ENCODE measurements at places on chromosomes 4 and X. TPM values are rescaled to one million over a fixed set of nuclear protein-coding genes. Genes with fewer than 3 reads are reported as not detected.

Gene MND1
- not detected for total RNA-seq

- DNase-seq = no peak
Observed at GRCh38 chrX:120801426-120801825, 74.2 kb downstream of the CT47B1 start.

GRCh38 chrX:87338510-87338909, 179.1 kb upstream of the KLHL4 start:
- DNase-seq = no peak

Gene USP51
- total RNA-seq = 0.11 TPM

DNA sequence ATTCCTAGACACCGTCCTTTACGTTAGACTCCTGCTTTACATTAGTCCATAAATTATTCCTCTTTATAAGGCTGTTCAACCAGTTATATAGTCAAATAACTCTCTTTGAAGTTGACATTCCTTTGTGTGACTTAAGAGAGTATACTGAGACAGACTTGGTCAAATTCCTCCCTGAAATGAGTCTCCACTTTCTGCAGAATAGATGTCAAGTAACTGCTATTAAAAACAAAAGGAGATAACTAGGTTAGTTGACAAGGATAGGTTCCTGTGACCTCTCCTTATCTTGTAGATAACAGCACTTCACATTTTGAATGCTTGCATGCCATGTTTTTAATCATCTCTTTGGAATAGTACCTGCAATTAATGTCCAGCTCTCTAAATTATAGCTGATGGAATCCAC, 5.7 kb downstream of the GUCY1A1 start:
- no peak for DNase-seq

- no peak for DNase-seq
Observed at GRCh38 chr4:6633091-6633906, 7.2 kb upstream of the MRFAP1 start.

GRCh38 chr4:158236304-158237030, 26.2 kb downstream of the TMEM144 start:
- DNase-seq = no peak
